ENCODE measurements at places on chromosomes 4 and X.

GRCh38 chr4:100428051-100428450 is 89.8 kb downstream of the EMCN start:
- no peak for DNase-seq

DNA sequence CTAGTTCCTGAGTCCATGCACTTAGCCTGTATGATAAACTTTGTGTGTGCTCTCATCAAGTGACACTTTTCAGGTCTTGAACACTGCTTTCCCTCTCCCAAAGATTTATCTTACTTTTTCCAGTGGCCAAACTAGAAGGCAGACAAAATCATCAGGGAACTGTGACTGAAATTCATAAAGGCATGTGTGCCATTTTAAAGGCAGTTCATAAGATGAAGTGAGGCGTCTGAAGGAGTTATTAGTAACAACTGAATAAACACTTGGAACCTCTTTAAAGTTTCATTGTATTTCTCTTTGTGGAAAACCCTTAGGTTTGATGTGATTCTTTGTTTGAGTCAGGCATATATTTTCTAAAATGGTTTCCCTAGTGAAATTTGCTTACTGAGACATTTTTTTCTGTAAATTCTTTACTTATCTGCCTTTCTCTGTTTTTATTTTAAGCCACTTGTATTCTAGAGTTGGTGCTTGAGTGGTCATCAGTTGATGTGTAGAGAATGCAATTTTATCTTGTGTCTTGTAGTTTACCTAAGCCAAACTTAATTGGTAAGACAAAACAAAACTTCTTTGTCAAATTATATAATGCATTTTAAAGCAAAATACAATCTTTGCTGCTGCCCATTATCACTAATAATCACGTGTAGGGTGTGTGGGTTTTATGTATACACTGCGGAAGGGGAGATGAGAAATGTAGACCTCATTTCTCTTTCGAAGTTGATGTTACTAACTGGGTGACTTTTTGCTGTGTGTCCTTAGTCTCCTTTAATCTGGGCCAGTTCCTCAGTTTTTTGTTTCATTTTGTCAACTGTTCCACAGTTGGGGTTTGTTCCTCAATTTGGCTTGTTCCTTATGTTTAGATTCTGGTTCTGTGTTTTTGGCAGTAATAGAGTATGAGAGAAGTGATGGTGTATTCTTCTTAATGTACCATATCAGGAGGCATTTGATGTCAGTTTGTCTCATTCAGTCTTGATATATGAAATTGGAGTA is 56.8 kb downstream of the RBPJ start:
- no peak for DNase-seq

DNA sequence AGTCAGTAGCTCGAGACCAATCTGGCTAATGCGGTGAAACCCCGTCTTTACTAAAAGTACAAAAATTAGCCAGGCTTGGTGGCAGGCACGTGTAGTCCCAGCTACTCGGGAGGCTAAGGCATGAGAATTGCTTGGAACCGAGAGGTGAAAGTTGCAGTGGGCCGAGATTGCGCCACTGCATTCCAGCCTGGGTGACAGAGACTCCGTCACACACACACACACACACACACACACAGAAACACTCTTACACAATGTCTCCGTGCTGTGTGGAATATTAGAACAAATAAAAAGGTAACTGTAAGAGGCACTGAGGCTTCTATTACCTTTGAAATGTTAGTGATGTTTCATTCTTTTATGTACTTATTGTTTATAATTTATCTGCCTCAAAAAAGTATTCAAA is 326.6 kb downstream of the GPAT3 start:
- DNase-seq: no peak

DNA sequence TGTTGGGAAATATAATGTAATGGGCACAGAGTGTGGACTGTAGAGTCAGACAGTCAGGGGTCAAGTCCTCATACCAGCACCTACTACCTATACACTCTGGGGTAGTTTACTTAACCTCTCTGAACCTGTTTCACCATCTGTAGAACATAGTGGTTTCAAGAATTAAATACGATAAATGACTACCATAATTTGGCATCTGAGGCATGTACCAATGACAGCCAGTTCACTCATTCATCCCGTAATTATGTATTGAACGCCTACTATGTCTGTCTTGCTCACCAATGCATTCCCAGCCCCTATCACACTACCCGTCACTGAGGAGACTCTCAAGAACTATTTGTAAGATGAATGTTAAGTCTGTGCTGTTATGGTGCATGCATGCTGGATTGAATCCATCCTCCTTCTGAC is 2.0 kb upstream of the FGB start:
- no peak for DNase-seq

- no peak for DNase-seq
These were observed 36.8 kb upstream of the BANK1 start for GRCh38 chr4:101753721-101754120.

Data from activated CD4-positive, alpha-beta T cell treated with anti-CD3 and anti-CD28 coated beads for 4 hours (primary cell).